ENCODE measurements at places on chromosomes 2 and 18. TPM values are rescaled to one million over a fixed set of nuclear protein-coding genes. Genes with fewer than 3 reads are reported as not detected.

The MLPH gene
- total RNA-seq, result 5.2 TPM

The ANKRD36 gene
- total RNA-seq, result 48.9 TPM

The TFCP2L1 gene
- under 0.01 TPM for total RNA-seq

The MGAT4A gene
- 0.36 TPM for total RNA-seq

The ANKRD62 gene
- total RNA-seq, result not detected

The ERBB4 gene
- 0.16 TPM for total RNA-seq

The COMMD1 gene
- 126 TPM for total RNA-seq

The RAD51AP2 gene
- not detected for total RNA-seq

The HOXD13 gene
- total RNA-seq, result not detected

The IL1R1 gene
- total RNA-seq, result 152 TPM

The ATG16L1 gene
- total RNA-seq, result 53.1 TPM

The SP140 gene
- 0.09 TPM for total RNA-seq

The CD207 gene
- total RNA-seq, result not detected

The RTKN gene
- 15.7 TPM for total RNA-seq

The FAHD2A gene
- total RNA-seq, result 2.7 TPM

The KLHL29 gene
- 2.9 TPM for total RNA-seq

The RMDN2 gene
- 14.9 TPM for total RNA-seq

The RND3 gene
- total RNA-seq, result 321 TPM

The GGCX gene
- total RNA-seq, result 26.7 TPM

The MEP1B gene
- not detected for total RNA-seq

The REEP1 gene
- total RNA-seq, result not detected

The PNO1 gene
- total RNA-seq, result 9.5 TPM

The HAAO gene
- 0.90 TPM for total RNA-seq

The AP1S3 gene
- 16.8 TPM for total RNA-seq

The TEX51 gene
- not detected for total RNA-seq

The RNF25 gene
- total RNA-seq, result 26.2 TPM

The TRAF3IP1 gene
- 8.4 TPM for total RNA-seq

The UGGT1 gene
- 120 TPM for total RNA-seq

The TCF23 gene
- total RNA-seq, result not detected

The HOXD1 gene
- not detected for total RNA-seq

The LIMS2 gene
- 7.8 TPM for total RNA-seq

The HMSD gene
- total RNA-seq, result 0.09 TPM

The DYNC2LI1 gene
- total RNA-seq, result 27.4 TPM

The AFF3 gene
- not detected for total RNA-seq

The CPO gene
- total RNA-seq, result not detected

The RAX gene
- not detected for total RNA-seq

The CD28 gene
- total RNA-seq, result not detected

The RGPD8 gene
- 16.4 TPM for total RNA-seq

The INO80D gene
- total RNA-seq, result 12.0 TPM

The YIPF4 gene
- total RNA-seq, result 27.1 TPM

The SLC4A3 gene
- total RNA-seq, result 14.7 TPM

The LINC00305 gene
- not detected for total RNA-seq

The C2orf15 gene
- total RNA-seq, result not detected

The MAP3K2 gene
- total RNA-seq, result 22.0 TPM

The ASPRV1 gene
- total RNA-seq, result not detected

The FAM110C gene
- total RNA-seq, result not detected

The KIAA2012 gene
- total RNA-seq, result not detected

The RIT2 gene
- not detected for total RNA-seq

The RGPD4 gene
- 0.16 TPM for total RNA-seq

The GKN2 gene
- total RNA-seq, result not detected

The MC4R gene
- total RNA-seq, result not detected

The GLB1L gene
- total RNA-seq, result 10.5 TPM

The SERPINB4 gene
- not detected for total RNA-seq

The ABHD3 gene
- total RNA-seq, result 1.1 TPM

The INHBB gene
- total RNA-seq, result not detected

The ELOA2 gene
- total RNA-seq, result not detected
